ENCODE measurements at places on chromosomes 1 and 21. TPM values are rescaled to one million over a fixed set of nuclear protein-coding genes. Genes with fewer than 3 reads are reported as not detected.

Gene TSPEAR
- total RNA-seq, result 0.11 TPM

Gene SLC44A3
- 9.2 TPM for total RNA-seq

Gene ABCD3
- 38.2 TPM for total RNA-seq

Gene SUMO3
- 84.5 TPM for total RNA-seq

Gene ATP1A4
- total RNA-seq, result 0.33 TPM

Gene SLFNL1
- 1.2 TPM for total RNA-seq

Gene SH2D1B
- not detected for total RNA-seq

Gene TPR
- total RNA-seq, result 140 TPM

Gene TACSTD2
- 25.0 TPM for total RNA-seq

Gene TUFT1
- 14.8 TPM for total RNA-seq

Gene AVPR1B
- not detected for total RNA-seq

Measured in mesothelial cell of epicardium (in vitro differentiated cells).